ENCODE measurements at places on chromosomes 5 and 9.

- no peak for DNase-seq
These were observed 21.4 kb downstream of the KIF2A start for GRCh38 chr5:62327138-62328053.

DNA sequence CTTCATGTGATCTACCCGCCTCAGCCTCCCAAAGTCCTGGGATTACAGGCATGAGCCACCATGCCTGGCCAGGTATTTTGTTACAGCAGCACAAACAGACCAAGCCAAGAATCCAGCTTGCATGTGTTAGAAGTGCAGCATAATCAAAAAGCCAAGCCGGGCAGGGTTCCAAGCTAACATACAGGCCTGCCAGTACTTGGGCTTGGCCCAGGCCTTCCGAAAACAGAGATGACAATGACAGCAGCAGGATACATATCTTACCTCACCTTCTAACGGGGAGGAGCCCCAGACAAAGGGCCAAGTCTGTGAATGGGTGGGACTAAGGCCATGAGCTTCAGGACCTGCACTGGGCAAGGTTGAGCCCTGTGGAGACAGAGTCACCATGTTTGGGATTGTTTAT, 91.4 kb upstream of the ZNF462 start:
- no peak for DNase-seq

DNA sequence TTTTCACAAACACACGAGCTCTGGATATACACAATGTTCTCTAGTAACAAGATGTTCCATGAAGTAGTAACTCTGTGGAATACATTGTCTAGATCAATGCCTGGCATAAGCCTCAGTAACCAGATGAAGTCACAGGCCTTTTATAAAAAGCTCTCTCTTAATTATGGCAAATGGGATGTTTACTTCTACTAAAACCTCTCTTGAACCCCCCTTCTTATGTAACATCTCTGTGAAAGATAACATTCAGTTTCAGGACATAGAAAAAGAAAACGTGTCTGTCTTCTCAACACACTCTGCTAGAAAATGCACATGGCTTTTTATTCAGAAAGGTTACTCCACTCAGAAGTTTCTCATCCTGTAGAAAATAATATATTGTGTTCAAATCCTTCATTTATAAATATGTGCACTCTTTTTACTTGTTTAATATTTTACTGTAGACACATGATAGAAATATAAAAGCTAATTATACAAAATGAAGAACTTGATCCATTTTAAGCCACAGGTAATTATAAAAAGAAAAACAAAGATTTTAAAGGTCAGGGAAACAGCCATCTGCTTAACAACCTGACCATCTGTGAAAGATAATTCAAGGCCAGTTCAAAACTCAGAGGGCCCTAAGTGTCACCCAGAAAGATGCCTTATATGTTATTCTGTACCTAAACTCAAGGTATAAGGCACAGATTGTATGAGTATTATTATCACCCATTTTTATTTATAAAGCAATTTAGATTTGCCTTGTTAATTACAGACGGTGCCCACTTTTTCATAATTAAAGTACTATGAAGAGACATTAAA, 812.0 kb downstream of the CDH18 start:
- DNase-seq, result no peak

- DNase-seq, result no peak
These were observed 50.8 kb downstream of the NEURL1B start for GRCh38 chr5:172691886-172692285.

- no peak for DNase-seq
These were observed 23.1 kb upstream of the DMRTA1 start for GRCh38 chr9:22423566-22423965.

DNA sequence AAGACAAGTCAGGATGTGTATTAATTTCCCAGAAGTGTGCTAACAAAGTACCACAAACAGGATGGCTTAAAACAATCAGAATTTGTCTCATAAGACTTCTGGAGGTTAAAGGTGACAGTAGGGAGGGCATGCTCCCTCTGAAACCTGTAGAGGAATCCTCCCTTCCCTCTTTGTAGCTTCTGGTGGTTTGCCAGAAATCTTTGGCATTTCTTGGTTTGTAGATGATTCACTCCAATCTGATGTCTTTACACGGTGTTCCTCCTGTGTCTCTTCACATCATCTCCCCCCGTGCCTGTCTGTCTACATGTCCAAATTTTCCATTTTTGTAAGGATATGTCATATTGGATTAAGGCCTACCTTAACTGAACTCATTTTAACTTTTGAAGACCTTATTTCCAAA, 471.5 kb downstream of the ZNF608 start:
- no peak for DNase-seq

GRCh38 chr5:96812851-96813250, 5.1 kb upstream of the ERAP1 start:
- no peak for DNase-seq

- DNase-seq, result no peak
These were observed 831 bp upstream of the TBC1D9B start for GRCh38 chr5:179908528-179908927.

GRCh38 chr5:118366429-118366828, 621.9 kb downstream of the DTWD2 start:
- no peak for DNase-seq

DNA sequence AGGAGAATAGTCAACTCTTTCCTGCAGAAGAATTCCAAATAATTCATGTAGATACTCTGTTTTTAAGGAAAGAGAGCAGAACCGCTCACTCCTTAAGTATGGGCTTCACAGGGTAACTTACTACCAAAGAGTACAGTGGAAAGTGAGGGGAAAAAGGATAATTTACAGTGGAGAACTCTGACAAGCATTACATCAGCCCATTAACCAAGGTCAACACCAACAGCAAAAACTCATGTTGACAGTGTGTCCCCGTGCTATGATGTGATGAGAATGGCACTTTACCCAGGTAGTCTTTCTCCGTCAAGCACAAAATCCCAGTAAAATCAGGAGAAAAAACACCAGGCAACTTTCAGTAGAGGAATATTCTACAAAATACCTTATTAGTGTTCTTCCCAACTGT, 104.3 kb downstream of the ADCY2 start:
- DNase-seq, result no peak

GRCh38 chr5:143063175-143063970, 293.2 kb downstream of the ARHGAP26 start:
- no peak for DNase-seq

DNA sequence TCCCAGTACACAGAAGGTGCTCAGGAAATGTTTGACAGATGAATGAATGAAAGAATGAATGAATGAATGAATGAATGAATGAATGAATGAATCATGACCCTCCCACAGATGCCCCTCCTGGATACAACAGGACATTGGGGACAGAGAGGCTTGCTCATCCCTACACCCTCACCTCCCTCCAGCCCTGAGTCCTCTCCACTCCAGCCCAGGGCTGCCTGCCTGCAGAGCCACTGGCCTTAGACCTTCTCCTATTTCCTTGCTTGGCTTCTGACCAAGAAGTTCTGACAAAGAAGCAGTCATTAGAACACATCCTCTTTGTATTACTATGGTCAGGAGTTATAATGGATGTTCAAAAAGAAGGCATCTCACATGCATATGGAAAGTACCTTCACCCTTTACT, 240.7 kb upstream of the DAPK1 start:
- no peak for DNase-seq

DNA sequence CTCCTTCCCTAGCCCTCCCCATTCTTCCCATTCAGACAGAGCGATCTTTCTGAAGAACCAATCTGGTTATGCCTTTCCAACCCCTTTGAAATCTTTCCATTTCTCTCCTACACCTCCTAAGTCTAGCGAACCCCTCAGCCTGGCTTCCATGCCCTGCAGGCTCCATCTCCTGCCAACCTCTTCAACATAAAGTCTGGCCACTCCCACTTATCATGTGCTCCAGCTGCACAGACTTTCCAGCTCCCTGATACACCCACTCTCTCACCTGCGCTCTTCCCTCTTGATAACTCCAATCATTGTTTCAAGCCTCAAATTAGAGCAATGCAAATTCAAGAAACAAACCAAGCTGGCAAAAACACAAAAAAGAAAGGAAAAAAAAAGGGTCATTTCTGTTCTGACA, 3.8 kb upstream of the ORM1 start:
- DNase-seq, result no peak

GRCh38 chr9:4741365-4742089, 525 bp upstream of the AK3 start:
- DNase-seq, result no peak

DNA sequence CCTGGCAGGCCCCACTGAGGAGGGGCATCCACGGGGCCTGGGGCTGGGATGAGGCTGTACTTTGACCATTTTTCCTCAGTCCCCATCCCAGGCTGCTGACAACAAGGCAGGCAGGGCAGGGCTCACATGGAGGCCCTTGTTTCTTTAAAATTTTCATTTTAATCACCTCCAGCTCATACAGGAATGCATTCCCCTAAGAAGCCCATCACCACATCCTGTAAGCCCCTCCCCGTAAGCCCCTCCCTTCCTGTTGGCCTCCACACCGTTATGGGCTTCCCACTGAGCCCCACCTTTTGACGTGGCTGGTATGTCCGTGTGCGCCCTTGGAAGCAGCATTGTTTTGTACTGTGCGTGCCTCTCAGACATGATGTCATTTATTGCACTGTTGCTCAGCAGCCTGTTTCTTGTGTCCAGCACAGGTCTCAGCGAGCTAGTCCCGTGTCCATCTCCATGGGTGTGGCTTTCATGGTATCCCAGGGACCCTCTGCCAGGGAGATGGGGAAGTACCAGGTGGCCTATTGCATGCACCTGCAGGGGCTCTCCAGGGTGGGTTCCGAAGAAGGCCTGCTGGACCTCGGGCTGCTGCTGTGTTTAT, 22.4 kb downstream of the PHF2 start:
- DNase-seq, result no peak

- no peak for DNase-seq
These were observed 224.9 kb downstream of the SNX18 start for GRCh38 chr5:54742417-54742891.

DNA sequence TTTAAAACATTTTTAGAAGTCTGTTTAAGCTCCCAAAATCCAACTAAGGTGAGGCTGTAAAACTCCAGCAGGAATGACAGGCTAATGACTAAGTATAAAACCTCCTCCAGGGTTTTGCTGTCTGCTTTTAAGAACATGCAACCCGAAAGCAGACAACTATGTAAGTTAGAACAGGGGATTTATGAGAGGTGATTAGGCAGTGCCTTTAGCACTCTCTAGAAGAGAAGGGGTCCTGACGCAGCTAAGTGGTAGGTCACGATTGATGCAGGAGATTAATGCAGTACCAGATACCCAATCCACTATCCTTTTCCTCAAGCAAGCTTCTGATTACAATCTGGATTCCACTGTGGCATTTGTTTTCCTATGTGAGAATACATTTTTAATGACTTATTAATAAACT, 25.9 kb downstream of the HOMER1 start:
- no peak for DNase-seq

DNA sequence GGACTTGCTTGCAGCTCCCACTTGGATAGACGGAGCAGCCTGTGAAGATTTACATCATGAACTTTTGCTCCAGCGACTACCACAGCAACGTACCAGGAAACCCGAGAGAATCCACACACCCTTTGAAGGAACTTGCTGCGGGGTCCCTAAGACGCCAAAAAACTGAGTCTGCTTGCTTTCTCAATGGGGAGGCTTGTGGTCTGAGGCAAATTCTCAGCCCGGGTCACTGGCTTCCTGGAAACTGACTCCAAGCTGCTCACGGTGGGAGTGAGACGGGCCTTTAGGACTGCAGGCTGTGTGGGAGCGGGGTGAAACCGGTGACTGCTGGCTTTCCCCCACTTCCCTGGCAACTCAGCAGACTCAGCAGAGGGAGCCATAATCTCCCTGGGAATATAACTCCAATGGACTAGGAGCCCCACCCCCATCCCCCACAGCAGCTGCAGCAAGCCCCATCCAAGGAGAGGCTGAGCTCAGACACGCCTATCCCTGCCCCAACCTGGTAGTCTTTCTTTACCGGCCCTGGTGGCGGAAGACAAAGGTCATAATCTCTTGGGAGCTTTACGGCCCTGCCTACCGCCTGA, 466.0 kb downstream of the CAAP1 start:
- no peak for DNase-seq

DNA sequence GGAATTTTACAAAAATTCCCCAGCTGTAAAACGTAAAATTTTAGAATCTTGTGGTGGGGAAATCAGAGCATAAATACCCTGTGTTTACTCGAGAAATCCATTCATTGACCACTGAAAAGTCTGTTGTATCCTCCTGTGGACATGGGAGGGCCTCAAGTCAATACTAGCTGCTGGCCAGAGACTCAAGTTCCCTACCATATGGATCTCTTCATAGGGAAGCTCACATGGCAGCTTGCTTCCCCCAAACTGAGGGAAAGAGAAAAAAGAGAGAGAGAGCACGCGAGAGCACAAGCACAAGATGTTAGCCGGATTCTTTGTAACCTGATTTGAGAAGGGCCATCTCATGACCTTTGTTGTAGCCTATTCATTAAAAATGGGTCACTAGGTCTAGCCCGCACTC, 591.9 kb downstream of the LRRC70 start:
- no peak for DNase-seq

DNA sequence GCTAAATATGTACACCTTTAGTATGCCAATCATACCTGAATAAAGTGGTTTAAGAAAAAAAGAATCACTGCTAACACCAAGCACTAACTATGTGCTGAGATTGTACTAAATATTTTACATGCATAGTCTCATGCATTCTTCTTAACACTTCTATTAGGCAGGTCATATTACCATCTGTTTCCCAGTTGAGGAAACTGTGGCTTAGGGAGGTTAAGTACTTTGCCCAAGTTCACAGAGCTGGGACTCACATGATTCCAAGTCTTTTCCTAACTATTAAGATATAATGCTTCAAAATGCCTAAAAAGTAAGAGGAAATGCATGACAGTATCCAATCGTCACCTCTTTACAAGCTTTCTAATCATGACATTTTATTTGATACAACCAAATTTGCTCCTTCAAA, 69.2 kb upstream of the PLPP6 start:
- DNase-seq, result no peak

DNA sequence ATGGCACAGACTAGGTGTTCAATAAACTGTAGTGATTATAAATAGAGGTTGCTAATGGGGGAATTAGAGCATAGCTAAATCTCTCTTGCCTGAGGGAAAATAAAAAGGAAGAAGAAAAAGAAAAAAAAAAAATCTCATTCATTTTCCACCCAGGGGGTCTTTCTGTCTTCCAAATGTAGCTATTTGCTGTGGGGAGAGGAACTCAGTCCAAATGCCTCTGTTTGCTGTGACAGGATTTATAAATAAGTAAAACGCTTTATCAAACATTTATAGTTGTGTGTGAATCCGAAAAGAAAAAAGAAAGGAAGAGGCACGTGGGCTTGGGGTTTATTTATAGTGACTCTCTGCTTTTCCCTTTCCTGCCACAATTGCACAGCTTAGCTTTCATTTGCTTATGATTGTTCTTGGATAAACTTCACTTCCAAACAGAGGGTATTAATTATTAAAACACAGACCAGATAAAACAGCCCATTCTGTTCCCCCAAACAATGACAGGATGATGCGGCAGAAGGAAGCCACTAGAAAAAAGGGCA, 245.7 kb downstream of the ASTN2 start:
- no peak for DNase-seq

DNA sequence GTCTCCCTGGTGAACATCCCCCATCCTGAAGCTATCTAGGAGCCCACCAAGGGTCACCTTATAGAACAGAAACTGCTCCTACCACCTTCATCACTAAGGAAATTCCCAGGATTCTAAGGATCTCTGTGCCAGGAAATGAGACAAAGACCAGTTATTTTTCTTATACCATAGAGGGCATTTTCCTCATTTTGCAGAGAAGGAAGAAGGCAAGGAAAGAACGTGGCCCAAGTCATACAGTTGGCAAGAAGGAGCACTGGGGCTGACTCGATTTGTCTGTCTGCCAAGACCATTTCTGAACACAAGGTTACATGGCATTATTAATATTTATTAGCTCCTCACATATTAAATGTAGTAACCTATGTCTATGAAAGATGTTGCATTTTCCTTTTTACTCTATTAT, 49.6 kb upstream of the TNFSF15 start:
- DNase-seq, result no peak

GRCh38 chr9:126459546-126459945, 132.9 kb downstream of the MVB12B start:
- DNase-seq, result no peak
